ENCODE measurements at places on chromosomes 5 and 9. TPM values are rescaled to one million over a fixed set of nuclear protein-coding genes. Genes with fewer than 3 reads are reported as not detected.

Gene CTNND2
- 0.29 TPM for total RNA-seq

Gene PCDHA9
- 0.45 TPM for total RNA-seq

Gene CCL27
- not detected for total RNA-seq

GRCh38 chr9:72297516-72297915 is 67.5 kb downstream of the ZFAND5 start:
- H3K4me3 ChIP-seq = no peak overlapping the region
- DNase-seq = no peak
- peak overlapping the region; percentile 13 for H3K27ac ChIP-seq
- H3K4me1 ChIP-seq = peaks cover 57% of the 10 kb centered on the region

- peaks cover 6% of the 10 kb centered on the region for H3K4me1 ChIP-seq
- H3K4me3 ChIP-seq = no peak overlapping the region
- no peaks in the 10 kb centered on the region for H3K36me3 ChIP-seq
- H3K27ac ChIP-seq = no peak overlapping the region
- H3K27me3 ChIP-seq = peaks cover 15% of the 10 kb centered on the region
Measured at GRCh38 chr5:180128671-180129261, 57.2 kb upstream of the RNF130 start.

DNA sequence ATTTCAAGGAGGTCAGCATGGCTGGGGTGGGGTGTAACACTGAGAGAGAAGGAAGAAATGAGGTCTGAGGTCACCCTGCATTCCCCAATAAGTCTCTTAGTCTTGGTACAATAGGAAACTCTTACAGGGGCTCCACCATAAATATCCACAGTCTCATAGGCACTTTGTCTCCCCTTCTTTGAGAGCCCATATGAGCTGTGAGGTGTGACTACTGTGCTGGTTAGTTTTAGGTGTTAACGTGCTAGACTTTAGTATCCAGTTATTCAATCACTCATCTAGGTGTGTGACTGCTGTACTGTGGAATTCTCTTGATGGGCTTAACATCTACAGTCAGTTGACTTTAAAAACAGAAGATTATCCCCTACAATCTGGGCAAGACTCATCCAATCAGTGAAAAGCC is 378.1 kb upstream of the RFX3 start:
- DNase-seq = no peak
- H3K4me3 ChIP-seq = no peak overlapping the region
- no peaks in the 10 kb centered on the region for H3K4me1 ChIP-seq
- H3K27me3 ChIP-seq = no peaks in the 10 kb centered on the region
- H3K36me3 ChIP-seq = no peaks in the 10 kb centered on the region
- no peak overlapping the region for H3K27ac ChIP-seq

- no peak overlapping the region for H3K27ac ChIP-seq
- DNase-seq = no peak
- no peaks in the 10 kb centered on the region for H3K27me3 ChIP-seq
- no peak overlapping the region for H3K4me3 ChIP-seq
- peaks cover 47% of the 10 kb centered on the region for H3K4me1 ChIP-seq
Measured at GRCh38 chr5:154211641-154212390, 21.3 kb downstream of the GALNT10 start.

DNA sequence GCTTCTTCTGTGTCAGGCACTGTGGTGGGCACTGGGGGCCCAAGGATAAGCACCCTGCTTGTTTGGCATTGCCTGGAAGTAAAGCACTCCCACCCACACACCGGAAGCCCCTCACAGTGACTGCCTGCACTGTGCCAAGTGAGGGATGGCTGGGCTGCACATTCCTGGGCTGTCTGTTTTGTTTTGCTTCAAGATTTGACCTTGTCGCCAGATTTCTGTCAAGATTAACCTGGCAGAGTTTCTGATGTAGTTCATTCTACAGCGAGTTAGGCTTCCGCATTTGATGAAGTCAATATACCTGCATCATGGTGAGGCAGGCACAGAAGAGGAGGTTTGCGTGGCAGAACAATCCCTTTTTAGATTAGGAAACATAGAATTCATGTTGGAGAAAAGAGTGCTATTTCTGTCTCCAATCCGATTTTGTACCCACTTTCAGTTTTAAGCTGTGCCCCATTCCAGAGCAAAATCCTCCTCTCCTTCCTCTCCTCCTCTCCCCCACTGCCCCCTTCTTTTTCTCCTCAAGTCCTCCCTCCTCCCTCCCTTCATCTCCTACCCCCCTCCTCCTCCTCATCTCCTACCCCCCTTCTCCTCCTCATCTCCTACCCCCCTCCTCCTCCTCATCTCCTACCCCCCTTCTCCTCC is 14.4 kb upstream of the BOD1 start:
- no peaks in the 10 kb centered on the region for H3K4me1 ChIP-seq
- DNase-seq = no peak
- no peaks in the 10 kb centered on the region for H3K36me3 ChIP-seq
- H3K27ac ChIP-seq = no peak overlapping the region

GRCh38 chr5:67528953-67529352 is 332.4 kb upstream of the CD180 start:
- H3K27ac ChIP-seq = no peak overlapping the region
- peaks cover 10% of the 10 kb centered on the region for H3K4me1 ChIP-seq

DNA sequence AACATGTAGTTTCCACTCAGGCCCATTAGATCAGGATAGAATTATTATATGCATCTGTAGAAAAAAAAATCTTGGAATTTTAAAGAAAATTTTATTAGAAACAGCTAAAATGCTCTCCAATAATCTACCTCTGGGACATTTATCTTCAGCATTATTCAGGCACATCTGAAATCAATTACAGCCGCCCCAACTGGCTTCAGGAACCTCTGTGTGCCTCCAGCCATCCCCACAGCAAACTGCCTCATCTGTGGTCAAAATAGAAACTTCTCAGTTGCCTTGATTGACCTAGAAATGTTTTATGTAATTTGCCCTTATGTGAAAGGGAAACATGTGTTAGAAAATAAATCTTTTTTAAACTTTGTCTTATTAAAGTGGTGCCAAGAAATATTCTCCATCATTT is 120.1 kb upstream of the LPAR1 start:
- no peaks in the 10 kb centered on the region for H3K36me3 ChIP-seq
- H3K27me3 ChIP-seq = no peaks in the 10 kb centered on the region
- no peaks in the 10 kb centered on the region for H3K4me1 ChIP-seq
- H3K4me3 ChIP-seq = no peak overlapping the region
- no peak for DNase-seq
- H3K27ac ChIP-seq = no peak overlapping the region

GRCh38 chr9:126885131-126885641 is 24.7 kb downstream of the ZBTB34 start:
- H3K4me1 ChIP-seq = no peaks in the 10 kb centered on the region
- no peak overlapping the region for H3K27ac ChIP-seq
- peaks cover 50% of the 10 kb centered on the region for H3K36me3 ChIP-seq
- no peak overlapping the region for H3K4me3 ChIP-seq
- no peak for DNase-seq
- no peaks in the 10 kb centered on the region for H3K27me3 ChIP-seq

- H3K27me3 ChIP-seq = no peaks in the 10 kb centered on the region
- no peak overlapping the region for H3K27ac ChIP-seq
- no peak for DNase-seq
- H3K4me1 ChIP-seq = peaks cover 6% of the 10 kb centered on the region
- H3K4me3 ChIP-seq = no peak overlapping the region
- no peaks in the 10 kb centered on the region for H3K36me3 ChIP-seq
Measured at GRCh38 chr5:82355496-82355895, 77.3 kb upstream of the RPS23 start.

DNA sequence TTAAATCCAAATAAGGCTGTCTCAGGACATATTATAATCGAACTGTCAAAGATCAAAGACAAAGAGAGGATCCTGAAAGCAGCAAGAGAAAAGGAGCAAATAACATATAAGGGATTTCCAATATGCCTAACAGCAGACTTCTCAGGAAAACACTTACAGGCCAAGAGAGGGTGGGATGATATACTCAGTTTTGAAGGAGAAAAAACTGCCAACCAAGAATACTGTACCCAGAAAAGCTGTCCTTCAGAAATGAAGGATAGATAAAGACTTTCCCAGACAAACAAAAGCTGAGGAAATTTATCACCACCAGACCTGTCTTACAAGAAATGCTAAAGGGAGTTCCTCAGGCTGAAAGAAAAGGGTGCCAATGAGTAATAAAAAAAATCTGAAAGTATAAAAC is 16.0 kb downstream of the EGFLAM start:
- peaks cover 3% of the 10 kb centered on the region for H3K27me3 ChIP-seq
- no peak overlapping the region for H3K27ac ChIP-seq
- H3K4me3 ChIP-seq = no peak overlapping the region
- no peaks in the 10 kb centered on the region for H3K4me1 ChIP-seq
- H3K36me3 ChIP-seq = no peaks in the 10 kb centered on the region

GRCh38 chr5:45454114-45454513 is 242.1 kb downstream of the HCN1 start:
- peak; percentile 58 for DNase-seq
- no peaks in the 10 kb centered on the region for H3K27me3 ChIP-seq
- H3K4me3 ChIP-seq = no peak overlapping the region
- H3K36me3 ChIP-seq = no peaks in the 10 kb centered on the region
- no peaks in the 10 kb centered on the region for H3K4me1 ChIP-seq
- no peak overlapping the region for H3K27ac ChIP-seq

GRCh38 chr9:70403618-70404025 is 10.8 kb downstream of the KLF9 start:
- no peak for DNase-seq
- peaks cover 100% of the 10 kb centered on the region for H3K4me1 ChIP-seq
- peaks cover 13% of the 10 kb centered on the region for H3K36me3 ChIP-seq
- peak overlapping the region; percentile 64 for H3K27ac ChIP-seq

- no peak overlapping the region for H3K4me3 ChIP-seq
- no peaks in the 10 kb centered on the region for H3K36me3 ChIP-seq
- H3K27ac ChIP-seq = no peak overlapping the region
Measured at GRCh38 chr9:135572233-135572632, 10.7 kb downstream of the PAEP start.

GRCh38 chr9:120876842-120877240 is at the start of gene PHF19:
TSS of gene PHF19 (minus strand) at chr9:120877188. CDS start at chr9:120874741, 2,447 bp downstream.
- peaks cover 28% of the 10 kb centered on the region for H3K36me3 ChIP-seq
- peak within 1 kb of the TSS; percentile 76 for H3K4me3 ChIP-seq
- H3K4me1 ChIP-seq = peaks cover 36% of the 10 kb centered on the region
- H3K27ac ChIP-seq = peak within 1 kb of the TSS; percentile 98
- no peaks in the 10 kb centered on the region for H3K27me3 ChIP-seq

GRCh38 chr5:127400539-127400938 is 109.9 kb downstream of the MEGF10 start:
- H3K27ac ChIP-seq = no peak overlapping the region
- no peaks in the 10 kb centered on the region for H3K36me3 ChIP-seq
- H3K27me3 ChIP-seq = no peaks in the 10 kb centered on the region
- H3K4me3 ChIP-seq = no peak overlapping the region

DNA sequence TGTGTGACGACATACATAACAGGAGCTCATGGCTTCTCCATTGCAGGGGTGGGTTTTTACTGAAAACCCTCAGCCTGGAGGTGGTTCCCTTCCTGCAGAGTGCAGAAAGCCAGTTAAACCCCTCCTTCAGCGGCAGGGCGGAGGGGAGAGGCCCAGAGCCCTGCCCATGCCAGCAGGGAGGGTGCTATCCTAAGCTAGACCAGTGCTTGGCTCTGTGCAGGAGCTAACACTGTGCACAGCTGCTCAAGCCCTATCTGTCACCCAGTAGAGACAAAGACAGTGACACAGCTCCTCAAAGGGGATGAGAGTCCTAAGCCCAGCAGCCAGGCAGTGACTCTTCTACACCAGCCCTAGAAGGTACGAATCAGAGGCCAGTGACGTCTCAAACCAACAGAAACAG is 70.0 kb upstream of the ZSWIM6 start:
- no peak overlapping the region for H3K4me3 ChIP-seq
- H3K27me3 ChIP-seq = no peaks in the 10 kb centered on the region
- H3K4me1 ChIP-seq = peaks cover 19% of the 10 kb centered on the region
- no peaks in the 10 kb centered on the region for H3K36me3 ChIP-seq

DNA sequence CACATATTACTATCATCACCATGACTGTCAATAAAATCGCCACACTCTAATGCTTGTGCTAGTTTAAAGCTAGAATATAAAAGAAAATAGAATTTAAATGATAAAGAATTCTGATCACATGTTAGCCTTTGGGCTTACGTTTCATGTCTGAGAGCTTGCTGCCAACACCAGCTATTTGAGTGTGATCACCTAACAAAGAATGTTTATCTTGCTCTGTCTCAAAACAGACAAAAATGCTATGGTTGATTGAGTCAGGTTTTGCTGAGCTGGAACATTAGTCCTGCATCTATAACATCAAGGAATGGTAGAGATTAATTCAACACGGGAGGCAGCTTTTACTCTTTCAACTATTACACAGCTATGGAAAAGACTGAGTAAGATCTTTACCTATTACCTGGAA is 50.7 kb downstream of the MSX2 start:
- H3K36me3 ChIP-seq = no peaks in the 10 kb centered on the region
- H3K4me1 ChIP-seq = no peaks in the 10 kb centered on the region
- no peak overlapping the region for H3K27ac ChIP-seq
- no peak for DNase-seq
- no peaks in the 10 kb centered on the region for H3K27me3 ChIP-seq
- H3K4me3 ChIP-seq = no peak overlapping the region

- no peak overlapping the region for H3K27ac ChIP-seq
- DNase-seq = no peak
- no peaks in the 10 kb centered on the region for H3K4me1 ChIP-seq
- H3K36me3 ChIP-seq = no peaks in the 10 kb centered on the region
Measured at GRCh38 chr9:12538842-12539579, 154.2 kb upstream of the TYRP1 start.

GRCh38 chr5:118637947-118638670 is 350.2 kb downstream of the DTWD2 start:
- no peak overlapping the region for H3K4me3 ChIP-seq
- H3K36me3 ChIP-seq = no peaks in the 10 kb centered on the region
- H3K27ac ChIP-seq = peak overlapping the region; percentile 84
- peak; percentile 83 for DNase-seq
- H3K4me1 ChIP-seq = peaks cover 6% of the 10 kb centered on the region
